ENCODE measurements at places on chromosomes 11 and 22.

GRCh38 chr11:119144825-119145486 lies 3.9 kb upstream of the ABCG4 start:
- peak; percentile 79 for DNase-seq

DNA sequence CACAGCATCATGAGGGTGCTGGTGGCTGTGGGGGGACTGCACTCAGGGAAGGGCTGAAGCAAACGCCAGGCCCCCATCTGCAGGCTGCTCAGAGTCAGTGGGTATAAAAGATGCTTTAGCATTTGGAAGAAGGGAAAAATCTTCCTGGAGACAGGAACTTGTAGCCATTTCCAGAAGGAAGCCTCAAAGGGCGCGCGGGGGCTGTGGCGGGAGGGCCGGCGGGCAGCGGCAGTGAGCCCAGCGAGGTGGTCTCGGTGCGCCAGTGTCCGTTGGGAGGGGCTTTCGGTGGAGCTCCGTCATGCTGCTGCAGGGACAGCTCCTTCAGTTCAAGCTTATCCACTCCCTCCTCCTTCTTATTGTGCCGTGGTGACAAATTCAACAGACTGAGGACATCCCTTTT lies 63.0 kb upstream of the PITPNB start:
- no peak for DNase-seq

GRCh38 chr11:75668451-75669297 lies at the start of gene MAP6:
Gene MAP6 (minus strand): TSS chr11:75669038. CDS start chr11:75668369, 669 bp downstream.
- no peak for DNase-seq

GRCh38 chr11:17401841-17402240 lies 13.4 kb upstream of the KCNJ11 start:
- DNase-seq: no peak

- no peak for DNase-seq
Observed at GRCh38 chr11:44506375-44507016, 59.0 kb upstream of the CD82 start.

- DNase-seq: peak; percentile 62
Observed at GRCh38 chr11:46238078-46238966, 39.1 kb upstream of the CREB3L1 start.

DNA sequence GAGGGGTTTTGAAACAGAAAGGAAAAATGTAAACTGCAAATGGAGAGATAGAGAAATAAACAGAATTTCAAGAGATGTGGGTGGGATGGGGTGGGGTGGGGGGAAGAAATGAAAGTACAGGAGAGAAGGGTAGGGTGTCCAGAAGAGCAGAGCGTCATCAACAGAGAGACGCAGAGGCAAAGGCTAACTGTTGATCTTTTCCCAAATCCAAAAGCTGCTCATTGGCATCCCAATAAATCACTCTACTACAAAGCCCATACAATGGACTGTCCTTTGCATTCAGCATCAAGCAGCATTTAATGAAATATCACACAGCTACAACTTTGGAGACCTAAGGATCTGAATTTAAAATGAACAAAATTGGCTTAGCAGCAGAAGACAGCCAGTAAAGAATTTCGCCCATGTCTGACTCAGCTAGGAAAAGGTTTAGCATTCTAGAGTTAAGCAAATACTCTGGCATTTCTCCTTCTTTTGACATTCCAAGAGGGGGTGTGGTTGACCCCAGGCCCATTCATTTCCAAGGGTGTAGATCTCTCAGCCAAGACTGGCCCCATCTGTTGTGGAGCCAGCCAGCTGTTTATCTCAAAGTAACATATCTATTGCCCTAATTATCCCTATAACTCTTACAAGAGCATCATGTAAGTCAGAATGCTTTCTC lies 1.5 kb downstream of the RAB30 start:
- peak; percentile 63 for DNase-seq

DNA sequence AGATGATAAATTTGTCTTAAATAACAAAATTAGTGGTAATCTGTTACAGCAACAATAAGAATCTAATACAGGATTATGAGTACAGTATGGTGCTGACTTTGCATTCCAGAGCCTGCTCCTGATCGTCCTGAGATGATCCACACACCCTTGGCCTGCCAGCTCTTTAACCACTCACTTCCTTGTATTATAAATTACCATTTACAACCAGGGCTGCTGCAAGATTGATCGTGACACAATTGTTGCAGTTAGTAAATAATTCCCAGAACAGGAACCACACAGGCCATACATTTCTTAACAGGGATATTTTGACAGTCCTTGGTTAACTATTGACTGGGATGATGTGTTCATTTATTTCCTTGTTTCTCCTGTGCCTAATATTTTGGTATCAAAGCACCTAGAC lies 3.8 kb upstream of the CBLIF start:
- no peak for DNase-seq

DNA sequence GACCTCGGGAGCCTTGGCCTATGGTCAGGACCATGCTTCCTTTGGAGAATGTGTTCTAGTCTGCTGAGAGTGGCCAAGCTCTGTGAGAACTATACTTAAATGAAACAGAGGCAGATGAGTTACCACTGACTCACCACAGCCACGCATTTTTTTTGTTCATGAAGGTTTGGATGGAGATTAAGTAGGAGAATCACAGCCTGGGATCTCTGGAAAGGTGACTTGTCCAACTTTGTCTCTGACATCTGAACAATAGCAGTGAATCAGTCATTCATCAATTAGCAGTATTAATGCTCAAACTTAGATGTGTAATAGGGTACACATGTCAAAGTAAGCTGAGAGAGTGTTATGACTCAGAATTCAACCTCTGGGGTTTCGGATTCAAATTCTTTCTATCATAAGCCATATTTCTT lies 100.7 kb upstream of the ANO3 start:
- DNase-seq: peak; percentile 8

GRCh38 chr11:30983143-30983542 lies 386.4 kb downstream of the DCDC1 start:
- DNase-seq: no peak

DNA sequence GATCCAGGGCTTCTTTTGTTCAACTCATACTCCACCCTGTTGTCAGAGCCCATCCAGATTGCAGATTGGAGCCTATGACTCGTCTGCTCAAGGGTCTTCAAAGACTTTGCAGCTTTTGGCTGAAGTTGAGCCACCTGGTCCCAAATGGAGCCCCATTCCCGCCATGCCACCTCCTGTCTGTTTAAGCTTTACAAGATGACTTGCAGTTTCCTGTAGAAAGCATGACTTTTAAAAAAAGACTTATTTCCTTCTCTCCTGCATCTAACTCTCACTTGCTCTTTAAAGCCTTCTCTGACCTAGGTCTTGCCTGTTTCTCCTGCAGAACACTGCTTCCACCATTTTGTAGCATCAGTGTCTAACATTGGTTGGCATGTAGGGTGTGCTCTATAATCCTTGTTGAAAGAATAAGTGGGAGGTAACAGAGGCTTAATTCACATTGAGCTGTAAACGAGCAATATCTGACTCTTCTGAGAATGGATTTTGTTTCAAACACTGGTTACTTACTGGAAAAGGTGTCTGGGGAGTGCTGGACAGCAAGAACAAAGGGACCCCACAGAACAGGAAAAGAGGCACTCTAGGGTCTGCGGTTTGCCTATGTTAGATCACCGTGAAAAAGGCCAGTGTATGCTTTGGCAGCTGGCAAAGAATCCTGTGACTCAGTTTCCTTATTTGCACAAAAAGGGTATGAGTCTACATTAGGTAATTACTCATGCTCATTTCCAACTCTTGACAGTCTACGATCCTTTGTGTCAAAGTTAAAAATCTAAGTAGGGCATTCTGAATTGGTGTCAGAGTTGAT lies 30.3 kb downstream of the NF2 start:
- no peak for DNase-seq

- DNase-seq: no peak
Observed at GRCh38 chr11:108873941-108874340, 209.1 kb downstream of the DDX10 start.

DNA sequence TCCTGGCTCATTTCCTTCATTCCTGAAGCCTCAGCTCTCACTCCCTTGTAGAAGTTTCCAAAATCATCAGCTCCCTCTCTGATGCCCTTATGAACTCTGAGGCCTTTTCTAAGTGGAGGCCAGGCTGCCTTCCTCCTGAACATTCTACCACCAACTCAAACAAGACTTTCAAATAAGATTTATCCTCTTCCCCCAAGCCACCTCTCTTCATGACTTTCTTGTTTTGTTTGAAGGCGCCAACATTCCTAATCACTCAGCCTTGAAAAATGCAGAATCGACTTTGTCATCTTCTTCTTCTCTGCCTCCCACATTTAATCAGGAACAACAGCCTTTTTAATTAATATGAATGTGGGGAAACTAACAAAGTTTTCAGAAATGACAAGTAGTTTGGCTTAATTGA lies 927.9 kb downstream of the OPCML start:
- DNase-seq: peak; percentile 12

DNA sequence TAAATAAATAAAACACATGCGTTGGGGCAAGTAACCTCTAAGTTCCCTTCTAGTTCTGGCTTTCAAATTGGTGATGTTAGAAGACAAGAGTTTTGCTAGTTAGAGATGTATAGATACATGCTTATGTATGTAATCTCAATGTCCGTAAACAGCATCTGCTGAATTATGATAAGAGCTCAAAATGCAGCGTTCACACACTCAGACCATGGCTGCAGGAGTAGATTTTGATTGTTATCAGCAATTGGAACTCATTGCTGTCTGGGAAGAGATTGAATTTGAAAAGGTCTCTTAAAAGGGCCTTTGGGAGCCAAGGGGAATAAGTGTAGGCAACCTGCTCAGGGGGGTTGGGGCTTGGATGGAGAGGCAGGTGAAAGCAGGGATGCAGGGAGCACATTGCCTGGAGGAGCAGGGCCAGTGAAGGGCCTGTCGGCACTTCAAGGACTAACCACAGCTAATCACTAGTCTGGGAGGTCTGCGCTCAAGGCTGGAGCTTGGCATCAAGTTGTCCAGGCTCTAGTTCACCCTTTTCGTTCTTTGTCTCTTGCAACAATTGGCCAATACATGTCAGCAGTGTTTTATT lies 2.7 kb upstream of the RAG1 start:
- DNase-seq: no peak

DNA sequence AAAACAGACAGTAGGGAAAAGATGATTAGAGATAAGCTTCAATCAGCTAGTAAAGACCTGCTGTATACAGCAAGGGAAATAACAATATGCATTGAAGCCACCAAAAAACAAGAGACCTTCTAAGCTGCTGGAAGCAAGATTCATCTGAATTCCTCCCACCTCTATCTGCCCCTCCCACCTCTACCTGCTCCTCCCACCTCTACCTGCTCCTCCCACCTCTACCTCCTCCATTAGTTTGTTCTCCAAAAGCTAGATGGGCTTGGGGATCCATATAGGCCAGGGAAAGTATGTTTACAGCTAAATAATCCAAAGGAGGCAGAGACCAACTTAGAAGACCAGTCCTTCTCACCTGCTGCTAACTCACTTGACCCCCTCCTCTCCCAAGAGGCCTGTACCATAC lies 33.2 kb downstream of the PAK1 start:
- no peak for DNase-seq

- DNase-seq: peak; percentile 77
Observed at GRCh38 chr22:45671783-45672563, at the start of gene ATXN10. Gene ATXN10 (plus strand): TSS chr22:45671834. CDS start chr22:45672064, 230 bp downstream.

- DNase-seq: no peak
Observed at GRCh38 chr11:20360650-20361049, 2.9 kb upstream of the HTATIP2 start.

DNA sequence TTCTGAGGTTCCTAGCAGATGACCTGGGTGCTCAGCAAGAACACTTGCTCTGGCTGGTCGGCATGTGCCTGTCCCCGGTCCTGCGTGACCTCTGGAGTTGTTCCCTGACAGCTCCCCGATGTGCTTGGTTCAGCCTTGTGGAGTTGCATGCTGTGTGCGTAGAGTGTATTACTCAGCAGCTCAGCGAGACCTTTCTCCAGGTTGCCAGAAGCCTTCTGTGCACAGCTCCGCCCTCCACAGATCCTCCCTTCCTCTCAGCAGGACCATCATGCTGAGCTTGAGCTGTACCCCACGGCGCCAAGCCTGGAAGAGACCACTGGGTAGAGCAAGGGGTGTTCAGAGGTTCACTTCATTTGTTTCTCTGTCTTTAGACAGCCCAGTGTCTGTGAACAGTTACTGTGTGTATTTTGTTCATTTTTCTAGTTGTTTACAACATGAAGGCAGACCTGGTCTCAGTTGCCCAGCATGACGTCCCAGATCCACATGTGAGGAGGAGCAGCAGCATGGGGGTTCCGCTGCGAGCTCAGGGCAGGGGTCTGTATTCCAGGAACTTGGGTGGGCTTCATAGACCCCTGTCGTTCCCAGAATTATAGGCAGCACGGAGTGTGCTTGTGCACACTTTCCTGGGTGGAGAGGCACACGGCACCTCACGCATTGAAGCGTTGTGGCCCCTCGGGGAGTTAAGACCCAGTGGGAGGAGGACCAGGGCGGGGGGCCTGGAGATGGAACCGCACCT lies 148.6 kb downstream of the IGLL1 start:
- DNase-seq: no peak

- no peak for DNase-seq
Observed at GRCh38 chr22:36135306-36135980, 25.1 kb downstream of the APOL3 start.

DNA sequence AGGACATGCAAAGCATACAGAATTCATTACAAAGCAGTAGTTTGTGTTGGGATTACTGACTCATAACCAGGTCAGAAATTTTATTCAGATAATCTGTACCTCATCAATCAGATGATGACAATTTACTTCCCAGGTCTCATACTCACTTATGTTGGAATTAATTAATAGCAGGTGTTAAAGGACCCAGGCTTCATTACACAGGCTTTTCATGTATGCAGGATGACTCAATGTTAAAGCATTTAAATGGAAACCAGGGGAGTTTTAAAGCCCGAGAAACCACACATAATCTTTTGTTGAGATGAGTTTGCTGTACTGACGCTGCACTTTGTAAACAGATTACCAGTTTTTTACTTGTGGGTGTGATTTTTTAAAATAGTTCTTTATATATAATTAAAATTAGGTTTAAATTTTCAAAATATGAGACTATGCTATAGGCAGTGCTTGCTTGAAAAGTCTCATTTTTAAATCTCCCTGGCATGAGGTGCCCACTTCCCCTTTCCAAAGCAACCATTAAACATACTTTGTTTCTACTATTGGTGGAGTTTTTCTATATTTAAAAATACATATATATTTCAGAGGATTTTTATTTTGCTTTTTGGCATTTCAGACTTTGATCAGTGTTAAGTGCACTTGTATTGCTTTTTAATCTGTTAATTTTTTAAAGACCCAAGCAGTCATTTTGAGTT lies 41.0 kb downstream of the CEP57 start:
- DNase-seq: peak; percentile 68

- DNase-seq: no peak
Observed at GRCh38 chr11:71094296-71095077, 157.9 kb downstream of the SHANK2 start.

- DNase-seq: no peak
Observed at GRCh38 chr11:14612694-14613093, 30.9 kb upstream of the PDE3B start.

GRCh38 chr22:49382451-49382735 lies 445.3 kb downstream of the BRD1 start:
- DNase-seq: no peak

GRCh38 chr11:80167766-80168165 lies 726.9 kb upstream of the TENM4 start:
- DNase-seq: peak; percentile 24

Measured in myocyte (in vitro differentiated cells).